Endothelial cell (in vitro differentiated cells): ENCODE measurements at places on chromosomes 3 and 15.

- DNase-seq, result no peak
These were observed 90.0 kb downstream of the RBPMS2 start for GRCh38 chr15:64685230-64685888.

- no peak for DNase-seq
These were observed 784.0 kb downstream of the ZPLD1 start for GRCh38 chr3:103218793-103219192.

GRCh38 chr3:55075846-55076245 lies 148.0 kb upstream of the LRTM1 start:
- no peak for DNase-seq

GRCh38 chr3:124529826-124530571 lies 200.3 kb upstream of the UMPS start:
- no peak for DNase-seq

GRCh38 chr3:158782283-158782989 lies 19.4 kb upstream of the MFSD1 start:
- no peak for DNase-seq

DNA sequence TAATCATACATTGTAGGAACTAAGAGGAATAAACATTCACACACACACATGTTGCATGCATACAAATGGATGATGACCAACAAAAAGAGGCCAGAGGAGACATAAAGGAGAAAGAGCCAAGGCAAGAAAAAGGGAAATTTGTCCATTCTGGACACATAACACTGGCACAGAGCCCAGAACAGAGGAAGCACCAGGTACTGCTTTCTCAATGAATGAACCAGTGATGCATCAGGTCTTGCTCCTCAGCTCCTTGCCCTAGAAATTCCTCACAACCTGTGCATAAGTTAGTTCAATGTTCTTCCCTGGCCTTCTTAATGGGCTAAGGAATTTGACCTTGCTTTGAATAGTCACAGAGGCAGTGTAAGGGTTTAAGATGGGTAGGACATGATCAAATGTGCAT lies 270.3 kb downstream of the ERC2 start:
- DNase-seq, result no peak

DNA sequence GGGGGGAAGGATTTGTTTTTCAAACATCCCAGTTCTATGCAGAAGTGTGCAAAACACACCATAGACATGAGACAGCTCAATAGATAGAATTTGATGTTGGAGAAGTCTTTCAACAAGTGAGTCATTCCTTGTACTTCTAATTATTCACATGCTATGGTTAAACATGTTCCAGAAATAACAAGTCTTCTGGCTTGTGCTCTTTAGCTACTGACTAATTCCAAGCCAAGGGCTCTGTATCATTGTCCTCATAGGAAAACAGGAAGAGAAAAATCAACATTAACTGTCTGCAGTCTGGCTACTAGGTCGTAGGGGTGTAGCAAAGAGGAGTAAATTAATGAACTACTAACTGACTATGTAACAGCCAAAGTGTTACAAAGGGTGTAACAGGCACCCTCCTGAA lies 25.8 kb downstream of the LDHAL6B start:
- no peak for DNase-seq

DNA sequence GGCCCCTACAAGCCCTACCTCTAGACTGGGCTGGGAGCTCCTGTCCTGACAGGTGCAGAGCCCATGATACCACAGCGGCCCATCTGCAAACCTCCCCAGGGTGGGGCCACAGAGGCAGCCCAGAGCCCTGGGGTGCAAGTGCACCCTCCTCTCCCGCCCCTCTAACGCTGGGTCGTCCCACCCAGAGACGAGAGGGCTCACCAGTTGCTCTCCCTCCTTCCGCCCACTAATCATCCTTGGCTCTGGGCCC lies 742 bp downstream of the TNK2 start:
- no peak for DNase-seq

DNA sequence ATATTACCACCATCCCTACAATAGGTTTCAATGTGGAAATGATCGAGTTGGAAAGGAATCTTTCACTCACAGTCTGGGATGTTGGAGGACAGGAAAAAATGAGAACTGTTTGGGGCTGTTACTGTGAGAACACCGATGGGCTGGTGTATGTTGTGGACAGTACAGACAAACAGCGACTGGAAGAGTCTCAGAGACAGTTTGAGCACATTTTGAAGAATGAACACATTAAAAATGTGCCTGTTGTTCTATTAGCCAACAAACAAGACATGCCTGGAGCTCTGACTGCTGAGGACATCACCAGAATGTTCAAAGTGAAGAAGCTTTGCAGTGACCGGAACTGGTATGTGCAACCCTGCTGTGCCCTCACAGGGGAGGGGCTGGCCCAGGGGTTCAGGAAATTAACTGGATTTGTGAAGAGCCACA lies 510 bp downstream of the ARL14 start:
- DNase-seq, result no peak

GRCh38 chr3:71752831-71753700 lies 589 bp upstream of the GPR27 start:
- DNase-seq, result peak; percentile 14

- DNase-seq, result no peak
These were observed 386.2 kb upstream of the ROBO2 start for GRCh38 chr3:76653640-76654251.

DNA sequence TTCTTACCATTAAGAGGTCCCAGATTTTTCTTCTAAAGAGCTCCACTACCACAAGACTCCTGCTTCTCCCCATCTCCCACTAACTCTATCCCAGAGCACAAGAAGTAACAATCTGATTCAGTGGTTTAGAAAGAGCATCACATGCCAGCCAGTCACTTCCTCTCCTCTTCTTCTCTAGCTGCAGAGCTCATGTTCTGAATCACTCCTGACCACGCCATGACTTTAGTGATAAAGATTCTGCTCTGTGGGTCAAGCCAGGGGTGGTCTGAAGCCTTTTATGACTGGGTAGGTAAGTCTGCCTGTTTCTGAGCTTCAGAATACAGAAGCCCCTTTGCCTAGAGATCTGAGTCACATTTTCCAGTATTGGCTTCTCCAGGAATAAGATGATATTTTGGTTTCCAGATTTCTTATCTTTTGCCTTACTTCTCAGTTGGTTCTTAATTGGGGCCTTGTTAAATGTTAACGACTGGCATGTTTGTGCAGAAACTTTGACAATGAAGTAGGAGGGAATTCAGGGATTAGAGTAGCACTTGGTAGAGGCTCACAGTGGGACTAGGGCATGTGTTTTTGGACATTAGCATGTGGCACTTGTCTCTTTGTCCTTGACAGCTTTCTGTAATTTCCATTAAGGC lies 27.6 kb upstream of the ADAMTSL3 start:
- no peak for DNase-seq

- no peak for DNase-seq
These were observed 360.6 kb upstream of the ATP10A start for GRCh38 chr15:26223720-26224119.

DNA sequence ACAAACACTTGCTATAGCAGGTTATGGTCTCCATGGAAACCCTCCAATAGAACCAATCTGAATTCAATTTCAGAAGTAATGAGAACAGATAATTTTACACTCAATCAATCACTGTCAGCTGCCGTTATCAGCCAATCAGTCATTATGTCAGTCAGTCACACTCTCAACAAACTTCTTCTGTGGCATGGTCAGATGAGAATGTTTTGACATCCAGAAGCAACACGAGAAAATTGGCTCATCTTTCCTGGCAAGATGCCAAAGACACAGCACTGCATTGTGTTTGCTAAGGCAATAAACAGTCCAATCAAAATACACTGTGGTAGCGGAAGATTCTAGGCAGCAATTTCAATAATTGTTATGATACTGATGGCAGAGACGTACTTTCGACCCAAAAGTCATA lies 190.7 kb downstream of the RORA start:
- DNase-seq, result no peak

DNA sequence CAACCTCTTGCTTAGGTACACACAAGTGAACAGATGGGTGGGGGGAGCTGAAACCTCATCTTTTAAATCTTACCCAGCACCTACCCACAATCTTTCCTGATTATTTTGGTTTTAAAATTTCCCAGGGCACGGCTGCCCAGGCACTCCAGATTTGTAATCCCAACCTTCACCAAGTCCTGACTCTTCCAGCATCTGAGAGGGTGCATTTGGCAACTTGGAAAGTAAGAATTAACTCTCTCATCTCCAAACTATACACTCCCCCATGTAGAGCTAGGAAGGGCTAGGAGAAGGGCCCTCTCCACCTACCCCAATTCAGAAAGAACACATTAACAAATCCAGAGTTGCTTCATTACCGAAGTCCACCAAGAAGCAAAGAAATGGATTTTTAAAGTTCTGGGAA lies 41.7 kb upstream of the PRICKLE2 start:
- DNase-seq, result no peak

- DNase-seq, result no peak
These were observed 1.2 kb downstream of the GBE1 start for GRCh38 chr3:81760215-81760614.

- DNase-seq, result no peak
These were observed 111.2 kb downstream of the EOMES start for GRCh38 chr3:27610800-27611525.

- DNase-seq, result no peak
These were observed 419.1 kb upstream of the CDIN1 start for GRCh38 chr15:36160351-36160750.

GRCh38 chr15:39594446-39595337 lies 13.8 kb downstream of the THBS1 start:
- no peak for DNase-seq
